Type B pancreatic cell (in vitro differentiated cells): ENCODE measurements at places on chromosomes 12 and 14.
A peak's percentile ranks its signal among the peaks of the same experiment; 100 is the strongest.

DNA sequence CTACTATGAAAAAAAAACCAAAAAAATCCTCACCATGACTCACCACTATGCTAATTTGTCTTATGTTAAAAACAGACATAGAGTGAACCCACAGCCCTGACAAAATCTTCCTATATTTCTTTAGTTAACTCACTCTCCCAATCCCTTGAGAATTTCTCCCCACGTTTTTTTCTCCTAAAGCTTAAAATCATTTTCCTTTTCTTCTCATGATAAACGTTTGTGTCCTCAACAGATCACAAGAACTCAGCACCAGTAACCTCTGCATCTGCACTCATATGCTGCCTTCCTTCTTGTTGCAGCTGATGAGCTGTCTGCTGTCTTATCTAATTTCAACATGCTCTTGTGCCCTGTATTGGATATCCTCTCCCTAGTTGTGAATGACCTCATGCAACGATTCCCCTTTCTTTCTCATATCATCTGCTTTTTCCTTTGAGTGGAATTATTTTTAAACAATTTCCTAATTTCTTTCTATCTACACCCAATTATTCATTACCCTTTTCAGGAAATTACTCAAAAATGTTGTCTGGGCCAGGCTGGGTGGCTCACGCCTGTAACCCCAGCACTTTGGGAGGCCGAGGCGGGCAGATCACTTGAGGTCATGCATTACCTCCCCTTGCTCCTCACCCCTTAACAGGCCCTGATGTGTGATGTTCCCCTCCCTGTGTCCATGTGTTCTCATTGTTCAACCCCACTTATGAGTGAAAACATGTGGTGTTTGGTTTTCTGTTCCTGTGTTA, 427.5 kb upstream of the MGAT4C start:
- H3K27ac ChIP-seq: no peak overlapping the region
- H3K27me3 ChIP-seq: no peaks in the 10 kb centered on the region

DNA sequence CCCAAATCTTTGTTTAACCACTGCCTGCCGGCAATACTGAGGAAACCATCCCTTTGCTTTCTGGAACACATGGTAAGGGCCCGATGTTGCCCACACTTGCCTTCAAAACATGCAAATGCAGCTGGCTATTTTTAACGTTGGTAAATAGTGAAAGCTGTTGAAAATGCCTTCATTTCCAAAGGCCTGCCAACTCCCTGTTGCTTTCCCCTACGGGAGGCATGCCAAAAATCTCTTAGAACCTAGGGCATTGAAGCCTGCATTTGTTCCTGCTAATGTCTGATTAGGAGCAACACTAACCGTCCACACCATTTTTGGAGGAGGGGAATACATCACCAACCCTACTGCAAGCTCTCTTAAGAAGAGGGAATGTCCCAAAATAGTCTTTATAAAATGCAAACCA, 152.6 kb upstream of the NOS1 start:
- no peak overlapping the region for H3K4me3 ChIP-seq
- H3K27ac ChIP-seq: no peak overlapping the region
- no peaks in the 10 kb centered on the region for H3K4me1 ChIP-seq
- peaks cover 81% of the 10 kb centered on the region for H3K27me3 ChIP-seq

DNA sequence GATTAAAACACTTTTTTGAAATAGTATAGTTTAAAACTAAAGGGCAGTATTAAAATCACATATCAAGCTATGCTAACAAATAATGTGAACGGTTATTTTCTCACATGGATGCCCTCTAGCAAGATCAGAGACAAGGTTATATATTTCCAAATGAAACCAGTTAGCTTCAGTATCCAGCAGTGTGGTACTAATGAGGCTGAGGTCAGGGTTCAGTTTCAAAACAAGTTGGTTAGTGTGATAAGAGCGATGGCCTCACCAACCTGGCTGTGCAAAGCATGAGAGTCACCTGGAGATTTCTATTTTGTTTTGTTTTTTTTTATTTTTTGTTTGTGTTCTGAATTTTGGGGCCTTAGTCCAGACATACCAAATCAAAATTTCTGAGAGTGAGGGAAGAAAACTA, 352.2 kb upstream of the KITLG start:
- no peaks in the 10 kb centered on the region for H3K27me3 ChIP-seq
- peak overlapping the region; percentile 22 for H3K4me3 ChIP-seq
- no peak overlapping the region for H3K27ac ChIP-seq
- H3K4me1 ChIP-seq: peaks cover 25% of the 10 kb centered on the region

- H3K27ac ChIP-seq: no peak overlapping the region
- DNase-seq: no peak
- peaks cover 4% of the 10 kb centered on the region for H3K36me3 ChIP-seq
- H3K27me3 ChIP-seq: no peaks in the 10 kb centered on the region
- H3K4me1 ChIP-seq: peaks cover 43% of the 10 kb centered on the region
Measured at GRCh38 chr14:95305145-95305544, 14.6 kb downstream of the CLMN start.

- H3K36me3 ChIP-seq: peaks cover 7% of the 10 kb centered on the region
- no peak overlapping the region for H3K27ac ChIP-seq
- no peaks in the 10 kb centered on the region for H3K4me1 ChIP-seq
- no peak for DNase-seq
- H3K27me3 ChIP-seq: no peaks in the 10 kb centered on the region
Measured at GRCh38 chr14:49679271-49679670, 8.7 kb downstream of the POLE2 start.
